ENCODE measurements at places on chromosomes 5 and 9.

DNA sequence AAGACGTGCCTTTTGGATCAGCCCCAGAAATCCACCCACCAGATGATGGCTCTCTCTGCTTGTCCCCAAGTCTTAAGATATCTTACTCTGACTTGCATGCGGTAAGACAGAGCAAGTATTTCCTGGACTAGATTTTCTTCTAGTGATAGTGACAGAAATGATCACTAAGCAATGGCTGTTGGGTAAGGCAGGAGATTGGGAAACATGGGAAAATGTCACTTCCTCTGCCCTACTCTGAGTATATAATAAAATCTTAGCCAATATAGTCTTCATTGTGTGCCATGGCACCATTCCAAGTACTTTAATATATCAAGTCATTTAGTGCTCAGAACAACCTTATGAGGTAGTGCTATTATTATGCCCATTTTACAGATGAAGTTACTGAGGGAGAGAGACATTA, 31.0 kb upstream of the GNA14 start:
- DNase-seq: no peak

- no peak for DNase-seq
These were observed 121.5 kb downstream of the SV2C start for GRCh38 chr5:76204713-76205112.

DNA sequence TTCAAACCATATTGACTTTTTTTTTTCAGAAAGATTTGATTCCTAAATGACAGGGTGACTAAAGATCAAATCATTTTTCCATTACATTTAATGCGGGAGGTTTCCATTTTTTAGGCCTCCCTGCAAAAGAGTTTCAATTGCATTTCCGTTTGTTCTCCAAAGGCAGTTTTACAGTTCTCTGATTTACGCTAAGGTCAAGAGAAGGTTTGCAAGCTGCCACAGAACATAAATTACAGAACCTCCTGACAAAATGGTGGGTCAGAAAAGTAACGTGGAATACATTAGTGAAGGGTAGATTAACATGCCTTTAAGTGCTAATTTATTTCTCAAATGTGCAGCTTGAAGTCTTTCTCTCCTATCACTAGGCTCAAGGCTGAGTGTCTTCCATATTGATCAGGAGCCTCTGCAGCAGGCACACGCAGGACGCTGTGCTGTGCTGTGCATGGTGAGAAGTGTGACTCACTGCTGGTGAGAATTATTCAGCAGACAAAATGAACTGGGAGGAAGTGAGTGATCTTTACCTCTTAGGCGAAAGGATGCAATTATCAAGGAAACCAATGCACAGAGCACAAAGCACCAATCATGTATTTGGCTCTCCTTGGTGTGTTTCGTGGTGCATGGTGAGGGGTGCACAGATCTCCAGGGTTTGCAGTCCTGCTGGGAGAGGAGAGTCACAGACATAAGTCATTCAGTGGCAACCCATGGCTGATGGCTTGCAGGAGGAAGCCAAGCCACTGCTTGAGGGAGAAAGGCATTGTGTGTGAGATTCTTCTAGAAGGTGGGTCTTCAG, 136.3 kb downstream of the TENT4A start:
- DNase-seq: no peak

GRCh38 chr9:88802533-88802932, 188.7 kb upstream of the S1PR3 start:
- no peak for DNase-seq

GRCh38 chr5:38878391-38879077, 32.7 kb downstream of the OSMR start:
- no peak for DNase-seq

DNA sequence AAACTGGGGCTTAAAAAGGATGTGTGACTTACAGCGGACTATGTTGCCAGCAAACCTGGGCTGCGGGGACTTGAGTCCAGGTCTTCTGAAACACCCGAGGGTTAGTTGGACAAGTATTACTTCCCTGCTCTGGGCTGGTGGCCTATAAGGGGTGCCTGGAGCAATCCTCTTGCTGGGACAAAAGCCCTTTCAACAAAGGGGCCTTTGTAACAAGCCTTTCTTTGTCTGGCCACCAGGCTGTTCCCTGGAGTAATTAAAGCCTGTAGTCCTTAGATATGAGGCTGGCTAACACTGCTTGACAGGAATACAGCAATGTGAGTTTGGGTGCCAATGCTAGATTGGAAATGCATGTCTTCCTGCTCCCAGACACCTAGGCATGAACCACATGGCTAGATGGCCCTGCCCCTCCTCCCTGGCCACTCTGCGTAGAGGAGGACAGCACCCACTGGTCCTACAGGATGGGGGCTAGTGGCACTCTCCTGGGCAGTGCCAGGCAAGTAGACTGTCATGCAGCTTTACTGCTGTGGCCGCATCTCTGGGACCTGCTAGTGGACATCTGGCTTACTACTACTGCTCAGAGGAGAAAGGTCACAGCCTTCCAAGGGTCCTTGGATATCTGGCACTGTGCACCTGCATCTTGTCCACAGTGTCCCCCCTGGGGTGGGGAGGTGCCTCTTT, 343.1 kb downstream of the ZSWIM6 start:
- DNase-seq: no peak

GRCh38 chr5:31767335-31768031, 128.6 kb downstream of the PDZD2 start:
- DNase-seq: no peak

GRCh38 chr5:16913187-16914107, 22.6 kb downstream of the MYO10 start:
- DNase-seq: no peak

DNA sequence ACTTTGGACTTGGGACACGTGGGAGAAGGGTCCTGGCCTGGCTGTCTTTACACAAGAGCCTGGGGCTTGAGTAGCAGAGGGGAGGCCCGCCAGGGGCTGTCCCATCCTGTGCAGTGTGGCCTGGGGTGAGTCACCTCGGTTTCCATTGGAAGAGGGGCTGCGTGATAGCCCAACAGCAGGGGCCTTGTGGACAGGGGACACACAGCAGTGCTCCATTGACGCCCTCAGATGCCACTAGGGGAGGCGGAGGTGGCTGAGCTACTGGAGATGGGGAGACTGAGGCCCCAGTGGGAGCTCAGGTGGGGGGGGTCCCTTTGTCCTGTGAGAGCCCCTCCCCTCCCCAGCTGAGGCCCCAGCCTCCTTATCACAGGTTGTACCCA, 50.0 kb upstream of the RNU6ATAC start:
- DNase-seq: no peak

GRCh38 chr5:94782383-94782782, 163.9 kb downstream of the SLF1 start:
- DNase-seq: no peak

DNA sequence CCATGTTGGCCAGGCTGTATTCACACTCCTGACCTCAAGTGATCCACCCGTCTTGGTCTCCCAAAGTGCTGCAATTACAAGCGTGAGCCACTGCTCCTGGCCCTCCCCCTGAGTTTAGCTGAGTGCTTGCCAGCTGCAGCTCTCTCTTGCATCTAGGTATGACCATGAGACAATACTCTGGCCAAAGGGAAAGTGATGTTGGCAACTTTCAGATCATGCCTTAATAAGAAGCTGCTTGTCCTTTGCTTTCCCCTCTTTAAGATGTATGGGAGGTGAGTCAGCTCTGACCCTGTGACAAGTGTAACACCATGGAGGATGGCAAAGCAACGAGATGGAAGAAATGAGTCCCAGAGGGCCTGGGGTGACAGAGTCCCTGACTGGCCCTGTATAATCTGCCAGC, 18.7 kb upstream of the DCAF12 start:
- no peak for DNase-seq

DNA sequence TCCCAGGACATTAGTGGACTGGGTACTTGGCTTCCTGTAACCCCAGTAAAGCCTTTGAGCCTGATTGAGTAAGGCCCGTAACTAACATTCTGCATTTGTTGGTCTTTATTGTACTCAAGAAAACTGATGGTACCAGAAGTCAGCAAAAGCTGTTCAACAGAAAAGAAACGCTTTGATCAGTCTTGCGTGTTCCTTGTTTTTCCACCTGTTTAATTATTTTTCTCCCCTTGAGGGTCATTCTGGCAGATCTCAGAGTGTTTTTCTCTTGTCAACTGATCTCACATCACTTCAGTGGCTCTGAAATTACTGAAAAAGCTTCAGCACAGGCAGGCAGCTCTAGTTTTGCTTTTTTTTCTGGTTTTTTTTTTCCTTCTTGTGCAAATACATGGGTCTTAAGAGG, 6.1 kb upstream of the TMEM268 start:
- no peak for DNase-seq

GRCh38 chr5:75234251-75234650, 2.4 kb downstream of the ANKRD31 start:
- DNase-seq: no peak

DNA sequence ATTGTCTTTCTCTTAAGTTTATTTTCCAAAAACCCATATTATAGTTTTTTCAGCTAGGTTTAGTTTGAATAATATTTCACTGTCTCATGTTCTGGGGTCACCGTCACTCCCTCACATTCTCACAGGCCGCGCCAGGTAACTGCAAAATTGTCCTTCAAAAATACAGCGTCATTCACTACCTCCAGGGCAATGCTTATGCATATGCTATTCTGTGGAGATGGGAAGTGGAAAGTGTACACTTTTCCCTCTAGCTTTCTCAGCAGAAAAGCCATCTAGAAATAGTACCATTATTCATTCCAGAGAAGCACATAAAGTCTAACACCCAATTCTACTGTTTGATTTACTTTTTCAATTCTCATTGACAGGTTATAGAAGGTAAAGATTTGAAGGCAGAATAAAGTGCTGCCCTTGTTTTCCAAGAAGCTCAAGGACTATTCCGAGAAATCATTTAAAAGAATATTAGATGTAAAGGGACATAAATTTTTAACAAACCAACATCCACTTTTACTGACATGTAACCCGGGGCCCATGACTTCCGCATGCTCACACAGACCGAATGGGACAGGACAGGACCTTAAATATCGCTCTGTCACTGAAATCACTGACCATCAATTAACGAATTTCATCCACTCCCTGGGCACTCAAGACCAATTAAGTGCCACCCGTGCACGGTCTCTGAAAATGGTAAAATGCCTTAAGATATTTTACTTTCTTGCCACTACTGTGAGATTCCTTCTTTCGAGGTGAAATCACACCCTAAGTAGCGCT, 720 bp downstream of the NUDT12 start:
- no peak for DNase-seq

- DNase-seq: no peak
These were observed 375.2 kb upstream of the TLE4 start for GRCh38 chr9:79196606-79197005.

- DNase-seq: no peak
These were observed 26.0 kb upstream of the CNOT6 start for GRCh38 chr5:180467989-180468731.

GRCh38 chr5:14206028-14206725, 63.0 kb downstream of the TRIO start:
- no peak for DNase-seq

GRCh38 chr5:53110156-53110555, 599 bp upstream of the MOCS2 start:
- peak; percentile 4 for DNase-seq

All from activated gamma-delta T cell treated with Interleukin-2 at 50 U/mL for 16 hours (primary cell).